ENCODE measurements at places on chromosomes 5 and 9.

DNA sequence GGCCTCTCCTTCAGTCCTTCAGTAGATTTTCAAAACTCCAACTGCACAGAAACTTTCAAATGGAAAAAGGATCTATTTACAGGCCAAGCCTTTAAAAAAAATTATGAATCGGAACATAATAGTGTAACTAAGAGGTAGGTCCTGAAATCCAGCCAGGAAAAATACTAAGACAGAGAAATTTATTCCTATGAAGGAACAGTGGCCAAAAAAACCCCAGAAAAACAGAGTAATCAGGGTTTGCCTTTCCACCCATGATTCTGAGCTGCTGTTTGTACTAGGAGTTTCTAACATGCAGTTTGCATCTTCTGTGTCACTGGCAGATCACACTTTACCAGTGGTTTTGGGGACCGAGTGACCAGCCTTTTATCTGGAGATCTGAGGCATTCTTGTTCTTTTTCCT lies 93.1 kb upstream of the TMED7 start:
- DNase-seq = no peak

DNA sequence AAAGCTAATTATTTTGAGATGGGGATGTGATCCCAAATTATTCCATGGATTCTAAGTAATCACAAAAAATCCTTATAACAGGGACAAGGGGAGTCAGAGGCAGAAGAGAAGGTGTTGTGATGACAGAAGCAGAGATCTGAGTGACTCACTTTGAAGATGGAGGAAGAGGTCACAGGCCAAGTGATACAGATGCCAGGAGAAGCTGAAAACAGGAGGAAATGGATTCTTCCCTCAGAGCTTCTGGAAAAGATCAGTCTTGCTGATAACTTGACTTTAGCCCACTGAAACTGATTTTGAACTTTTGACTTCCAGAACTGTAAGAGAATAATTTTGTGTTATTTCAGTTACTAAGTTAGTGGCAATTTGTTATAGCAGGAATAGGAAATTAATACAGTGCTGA lies 105.3 kb downstream of the GCNT1 start:
- no peak for DNase-seq

DNA sequence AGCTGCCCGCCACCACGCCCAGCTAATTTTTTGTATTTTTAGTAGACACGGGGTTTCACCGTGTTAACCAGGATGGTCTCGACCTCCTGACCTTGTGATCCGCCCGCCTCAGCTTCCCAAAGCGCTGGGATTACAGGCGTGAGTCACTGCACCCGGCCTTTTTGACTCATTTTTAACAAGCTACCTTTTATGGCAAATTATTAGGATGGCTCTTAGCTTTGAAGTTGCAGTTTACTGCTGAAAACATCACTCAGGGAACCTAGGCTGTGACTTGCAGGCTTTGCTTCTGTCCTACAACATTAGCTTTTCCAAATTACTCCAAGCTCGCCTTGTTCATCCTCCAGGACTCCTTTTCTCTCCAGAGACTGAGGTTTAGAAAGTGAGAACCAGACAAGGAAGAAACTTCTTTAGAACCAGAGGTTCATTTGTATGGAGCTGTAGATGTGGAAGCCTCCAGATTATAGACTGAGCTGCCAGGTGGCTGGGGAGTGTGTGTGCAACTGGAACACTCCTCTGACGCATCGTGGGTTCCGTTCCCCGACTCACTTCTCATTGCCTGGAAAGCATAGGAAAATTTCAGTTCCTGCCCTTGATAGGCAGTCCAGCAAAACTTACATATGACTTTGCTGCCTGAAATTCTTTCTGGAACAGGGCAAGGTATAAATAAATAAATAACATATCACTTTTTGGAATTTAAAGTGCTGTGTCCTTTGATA lies 23.8 kb upstream of the SPTAN1 start:
- DNase-seq = no peak

DNA sequence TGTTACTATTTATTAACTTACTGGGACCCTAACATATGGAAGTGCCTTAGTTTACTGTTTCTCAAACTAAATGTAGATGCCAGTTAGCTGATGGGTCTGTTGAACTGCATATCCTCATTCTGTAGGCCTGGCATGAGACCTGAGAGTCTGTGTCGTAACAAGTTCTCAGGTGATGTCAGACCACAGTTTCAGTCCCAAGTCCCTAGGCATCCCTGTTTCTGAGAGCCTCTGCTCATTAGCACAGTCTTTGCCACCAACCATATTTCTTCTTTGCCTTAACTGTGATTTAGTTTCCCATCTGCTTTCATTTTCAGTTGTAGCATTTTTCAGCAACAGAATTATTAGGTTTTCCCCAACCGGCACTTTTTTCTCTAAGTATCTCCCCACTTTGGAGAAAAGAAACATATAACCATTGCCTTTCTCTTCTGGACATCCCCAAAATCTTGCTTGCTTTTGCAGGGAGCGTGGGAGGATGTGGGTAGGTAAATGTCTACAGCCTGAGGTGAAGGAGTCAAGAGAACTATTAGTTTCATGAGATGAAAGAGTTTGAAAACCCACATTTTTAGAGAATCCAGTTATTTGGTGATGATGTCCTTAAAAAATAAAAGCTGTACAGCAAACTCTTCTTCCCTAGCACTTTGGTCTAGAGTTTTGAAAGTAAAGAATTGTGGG lies 74.6 kb downstream of the NUDT12 start:
- DNase-seq = no peak

DNA sequence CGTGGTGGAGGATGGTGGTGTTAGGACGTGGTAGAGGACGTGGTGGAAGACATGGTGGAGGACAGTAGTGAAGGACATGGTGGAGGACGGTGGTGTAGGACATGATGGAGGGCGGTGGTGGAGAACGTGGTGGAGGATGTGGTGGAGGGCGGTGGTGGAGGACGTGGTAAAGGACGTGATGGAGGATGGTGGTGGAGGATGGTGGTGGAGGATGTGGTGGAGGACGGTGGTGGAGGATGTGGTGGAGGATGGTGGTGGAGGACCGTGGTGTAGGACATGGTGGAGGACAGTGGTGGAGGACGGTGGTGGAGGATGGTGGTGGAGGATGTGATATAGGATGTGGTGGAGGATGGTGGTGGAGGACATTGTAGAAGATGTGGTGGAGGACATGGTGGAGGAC lies 67.6 kb downstream of the S1PR3 start:
- no peak for DNase-seq

- no peak for DNase-seq
Observed at GRCh38 chr5:98631311-98632054, 142.0 kb upstream of the RGMB start.

DNA sequence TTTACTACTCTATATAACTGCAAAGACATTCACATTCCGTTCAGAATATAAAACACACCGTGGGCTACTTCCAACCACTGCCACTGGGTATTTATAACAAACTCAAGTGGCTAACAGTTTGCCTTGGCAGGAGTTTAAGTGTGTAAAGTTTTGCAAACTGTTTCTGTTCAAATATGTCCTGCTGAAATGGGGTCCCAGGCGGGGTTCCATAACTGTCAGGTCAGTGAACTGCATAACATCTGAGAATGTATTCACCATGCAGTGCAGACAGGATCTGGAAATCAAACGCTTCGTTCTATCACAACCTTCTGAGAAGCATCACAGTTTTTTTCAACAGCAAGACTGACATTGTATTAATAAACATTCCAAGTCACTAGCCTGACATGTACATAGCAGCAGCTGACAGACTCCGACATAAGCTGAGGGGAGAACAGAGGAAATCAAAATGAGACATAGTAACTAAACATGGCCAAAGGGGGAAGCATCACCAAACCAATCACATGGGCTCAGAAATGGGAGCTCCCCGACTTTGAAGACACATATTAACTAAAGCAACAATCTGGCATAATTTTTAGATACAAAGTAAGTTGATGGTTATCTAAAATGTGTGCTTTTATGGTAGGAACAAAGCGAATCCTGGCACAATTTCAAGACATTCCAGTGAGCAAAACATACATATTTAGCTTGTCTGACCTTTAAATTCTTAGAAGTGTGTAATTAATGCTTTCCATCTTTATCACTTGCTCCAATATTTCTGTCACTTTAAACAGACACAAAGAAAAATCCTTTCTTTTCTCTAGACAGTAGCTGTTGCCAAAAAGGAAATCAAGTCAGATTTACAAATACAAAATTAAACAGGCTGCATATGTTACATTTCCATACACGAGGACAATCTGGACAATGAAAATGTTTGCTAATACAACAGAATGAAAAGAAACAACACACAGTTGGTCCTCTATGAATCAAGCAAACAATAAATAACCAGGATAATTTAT lies 156.8 kb downstream of the MAPKAP1 start:
- no peak for DNase-seq

GRCh38 chr9:124270504-124271335 lies 13.0 kb downstream of the NEK6 start:
- no peak for DNase-seq

DNA sequence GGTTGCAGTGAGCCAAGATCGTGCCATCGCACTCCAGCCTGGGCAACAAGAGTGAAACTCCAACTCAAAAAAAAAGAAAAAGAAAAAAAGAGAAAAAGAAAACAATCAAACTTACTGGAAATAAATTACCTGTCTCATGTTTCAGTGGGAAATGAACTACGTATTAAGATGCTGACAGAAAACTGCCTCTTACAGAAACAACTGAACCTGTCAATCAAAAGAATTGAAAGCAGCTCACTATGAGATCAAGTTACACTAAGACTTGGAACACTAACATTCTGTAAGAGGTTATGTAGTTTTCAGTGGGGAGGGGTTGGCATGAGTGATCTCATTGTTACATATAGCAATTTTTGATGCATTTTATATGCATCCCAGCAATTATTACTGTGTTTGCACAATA lies 64.4 kb upstream of the SPATA31E1 start:
- no peak for DNase-seq

- DNase-seq = no peak
Observed at GRCh38 chr5:139167952-139168720, 30.0 kb downstream of the SIL1 start.

- no peak for DNase-seq
Observed at GRCh38 chr9:5652821-5653220, 23.9 kb downstream of the RIC1 start.

DNA sequence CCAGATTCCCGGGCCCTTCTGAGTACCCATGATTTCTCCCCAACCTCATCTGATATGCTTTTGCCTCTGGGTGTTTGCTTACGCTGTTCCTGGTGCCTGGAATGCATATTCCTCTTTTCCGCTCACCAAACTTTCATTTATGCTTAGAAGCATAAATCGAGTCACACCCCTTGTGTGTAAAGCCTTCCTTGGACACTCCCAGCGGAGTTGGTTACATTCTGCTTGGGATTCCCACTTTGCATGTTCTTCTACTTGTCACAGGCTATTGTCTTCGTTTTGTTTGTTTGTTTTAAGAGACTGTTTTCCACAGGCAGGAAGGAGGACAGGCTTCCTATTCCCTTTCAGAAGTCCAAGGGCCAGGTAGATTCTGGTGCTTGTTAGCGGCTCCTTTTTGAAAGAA lies 76.5 kb downstream of the SEC61B start:
- DNase-seq = no peak

DNA sequence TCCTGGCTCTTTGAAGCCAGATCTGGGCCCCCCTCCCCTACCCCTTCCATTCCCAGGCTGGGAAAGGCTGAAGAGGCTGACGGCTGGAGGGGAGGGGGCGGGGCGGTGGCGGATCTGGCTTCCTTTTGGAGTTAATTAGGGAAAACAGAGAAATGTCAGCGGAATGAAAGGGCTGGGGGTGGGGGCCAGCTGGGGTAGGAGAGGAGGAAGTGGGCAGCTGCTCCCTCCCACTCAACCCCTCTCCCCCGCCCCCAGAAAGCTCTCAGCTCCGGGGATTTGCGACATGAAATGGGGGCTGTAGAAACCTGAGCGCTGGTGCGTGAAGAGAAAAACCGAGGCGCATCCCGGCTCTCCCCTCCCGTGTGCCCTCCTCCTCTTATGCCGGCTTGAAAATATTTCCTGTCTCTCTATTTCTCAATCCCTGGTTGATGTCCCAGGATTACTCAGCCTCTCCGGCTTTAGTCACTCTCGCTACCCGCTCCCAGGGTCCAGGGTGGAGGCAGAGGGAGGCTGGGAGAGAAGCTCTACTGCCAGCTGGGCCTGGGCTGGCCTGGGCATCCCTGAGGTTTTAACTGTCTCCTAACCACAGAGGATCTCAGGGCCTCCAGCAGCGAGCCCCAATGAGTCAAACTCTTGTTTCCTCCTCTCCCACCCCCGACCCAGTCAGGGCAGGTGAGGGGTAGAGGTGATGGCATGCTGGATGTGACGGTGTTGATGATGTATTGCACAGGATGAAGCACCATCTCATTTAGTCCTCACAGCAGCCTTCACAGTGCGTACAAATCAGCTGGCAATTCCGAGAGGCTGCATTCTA lies 20.1 kb downstream of the PCDHGC5 start:
- DNase-seq = no peak

DNA sequence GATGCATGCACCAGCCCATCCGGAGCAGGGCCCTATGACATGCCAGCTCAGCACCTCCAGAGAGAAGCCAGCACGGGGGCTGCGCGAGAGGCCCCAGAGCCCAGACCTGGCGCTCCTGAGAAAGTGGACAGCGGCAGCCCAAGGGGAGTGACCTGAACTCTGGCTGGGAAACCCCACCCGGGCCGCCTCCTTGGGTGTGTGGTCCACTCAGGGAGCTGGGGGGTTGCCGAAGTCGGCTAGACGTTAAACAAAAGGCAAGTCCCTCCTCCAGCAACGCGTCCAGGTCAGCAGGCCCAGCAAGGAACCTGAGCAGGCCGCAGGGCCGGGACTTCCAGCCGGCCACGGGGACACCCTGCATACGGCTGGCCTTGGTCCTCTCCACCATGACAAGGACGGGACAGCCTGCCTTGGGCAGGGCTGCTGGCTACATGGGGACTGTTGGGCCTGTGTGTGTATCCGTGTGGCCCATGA lies 35.7 kb downstream of the NACC2 start:
- no peak for DNase-seq

DNA sequence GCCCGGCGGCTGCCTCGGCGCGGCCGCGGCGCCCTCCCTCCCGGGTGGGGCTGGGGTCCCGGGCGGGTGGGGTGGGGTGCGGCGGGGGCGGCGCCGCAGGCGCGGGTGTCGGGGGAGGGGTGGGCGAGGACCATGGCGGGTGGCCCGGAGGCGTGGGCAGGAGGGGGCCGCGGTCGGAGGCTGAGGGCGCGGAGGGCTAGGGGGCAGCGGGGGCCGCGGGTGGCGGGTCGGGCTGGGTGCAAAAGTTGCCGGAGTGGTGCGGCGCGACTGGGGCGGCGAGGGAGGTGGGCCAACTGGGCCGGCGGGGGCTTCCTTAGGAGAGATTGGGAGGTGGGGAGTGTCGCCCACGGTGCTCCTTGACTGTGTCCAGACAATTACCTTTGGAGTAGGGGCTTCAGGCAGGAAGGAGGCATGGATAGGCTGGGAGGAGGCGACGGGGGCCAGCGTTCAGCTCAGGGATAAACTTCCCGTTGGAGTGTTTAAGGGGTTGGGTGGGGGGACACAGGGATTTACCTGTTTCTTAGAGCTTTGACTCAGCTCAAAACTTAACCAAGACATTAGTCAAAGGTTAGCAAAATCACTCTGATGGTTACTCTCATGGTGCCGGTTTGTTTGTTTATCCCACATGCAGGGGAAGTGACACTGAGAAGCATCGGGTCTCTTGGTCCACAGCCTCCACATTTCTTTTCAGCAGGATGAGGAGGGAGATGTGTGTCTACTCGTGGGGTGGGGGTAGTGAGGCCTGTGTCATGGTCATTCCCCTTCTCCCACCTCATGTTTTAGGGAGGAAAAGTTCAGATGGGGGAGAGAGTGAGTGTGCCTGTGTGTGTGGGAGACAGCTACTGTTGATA lies 859 bp downstream of the CSNK1G3 start:
- DNase-seq = no peak
